Heart right ventricle (tissue), 16 donors: ENCODE measurements at places on chromosomes 11 and 22. TPM values are rescaled to one million over a fixed set of nuclear protein-coding genes. Genes with fewer than 3 reads are reported as not detected.

OR52A1 gene
- total RNA-seq: not detected

TMPRSS13 gene
- not detected for total RNA-seq

AGBL2 gene
- 0.80 TPM for total RNA-seq

GRCh38 chr11:110046775-110047380 lies 46.3 kb upstream of the ZC3H12C start:
- H3K4me3 ChIP-seq: no peak overlapping the region
- H3K4me1 ChIP-seq: no peaks in the 10 kb centered on the region
- no peak overlapping the region for H3K27ac ChIP-seq
- no peaks in the 10 kb centered on the region for H3K27me3 ChIP-seq
- H3K36me3 ChIP-seq: no peaks in the 10 kb centered on the region

GRCh38 chr11:93718057-93718563 lies 23.2 kb downstream of the TAF1D start:
- H3K27me3 ChIP-seq: no peaks in the 10 kb centered on the region
- H3K4me1 ChIP-seq: peaks cover 14% of the 10 kb centered on the region
- no peak for DNase-seq
- H3K27ac ChIP-seq: peak overlapping the region; percentile 80
- H3K4me3 ChIP-seq: no peak overlapping the region
